ENCODE measurements at places on chromosomes 16 and 17.

GRCh38 chr16:74480150-74481029 is 59.1 kb upstream of the CLEC18B start:
- no peak for DNase-seq

GRCh38 chr17:57874434-57875289 is 24.8 kb upstream of the MRPS23 start:
- DNase-seq, result peak; percentile 81

GRCh38 chr16:28182183-28182582 is 29.6 kb downstream of the XPO6 start:
- DNase-seq, result no peak

DNA sequence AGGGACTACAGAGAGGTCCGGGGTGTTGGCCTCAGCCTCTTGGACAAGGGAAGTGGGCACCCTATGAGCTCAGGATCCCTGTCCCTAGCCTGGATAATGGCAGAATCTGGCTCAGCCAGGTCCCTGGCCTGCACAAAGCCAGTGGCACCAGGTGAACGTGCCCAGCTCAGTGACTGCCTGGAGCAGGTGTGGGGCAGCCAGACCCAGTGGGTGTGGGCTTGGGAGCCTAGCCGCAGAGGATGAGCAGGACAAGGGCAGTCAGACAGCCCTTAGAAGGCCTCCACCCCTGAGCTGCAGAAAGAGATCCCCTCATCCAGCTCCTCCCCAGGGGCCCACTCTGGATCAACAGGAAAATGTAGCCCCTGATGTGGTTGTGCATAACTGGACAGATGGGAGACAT is 585.3 kb downstream of the KCNJ18 start:
- DNase-seq, result no peak

- peak; percentile 91 for DNase-seq
Measured at GRCh38 chr17:78818932-78819331, 21.7 kb downstream of the USP36 start.

DNA sequence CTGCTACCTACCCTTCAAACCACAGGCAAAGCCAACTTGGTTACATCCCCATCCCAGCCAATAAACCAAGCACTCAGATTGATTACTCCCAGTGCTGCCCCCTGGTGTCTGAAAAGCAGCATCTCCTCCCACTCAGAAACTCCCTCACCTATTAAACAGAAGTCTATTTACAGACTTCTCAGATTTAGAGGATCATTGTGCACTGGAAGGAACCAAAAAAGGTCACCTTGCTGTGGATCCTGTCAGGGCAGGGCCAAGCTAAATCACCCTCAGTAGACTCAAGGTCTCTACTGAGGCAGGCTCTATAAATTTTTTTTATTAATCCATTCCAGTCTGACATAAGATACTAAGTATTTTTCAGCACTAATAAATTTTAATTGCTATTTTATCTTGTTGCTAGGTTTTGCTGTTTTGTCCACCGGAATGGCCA is 17.6 kb downstream of the HIGD1B start:
- DNase-seq, result peak; percentile 84

- DNase-seq, result no peak
Measured at GRCh38 chr16:78821335-78821734, 721.9 kb downstream of the WWOX start.

- DNase-seq, result no peak
Measured at GRCh38 chr17:48054238-48055185, 6.4 kb downstream of the NFE2L1 start.

- no peak for DNase-seq
Measured at GRCh38 chr17:67558740-67559380, 158.9 kb upstream of the NOL11 start.

DNA sequence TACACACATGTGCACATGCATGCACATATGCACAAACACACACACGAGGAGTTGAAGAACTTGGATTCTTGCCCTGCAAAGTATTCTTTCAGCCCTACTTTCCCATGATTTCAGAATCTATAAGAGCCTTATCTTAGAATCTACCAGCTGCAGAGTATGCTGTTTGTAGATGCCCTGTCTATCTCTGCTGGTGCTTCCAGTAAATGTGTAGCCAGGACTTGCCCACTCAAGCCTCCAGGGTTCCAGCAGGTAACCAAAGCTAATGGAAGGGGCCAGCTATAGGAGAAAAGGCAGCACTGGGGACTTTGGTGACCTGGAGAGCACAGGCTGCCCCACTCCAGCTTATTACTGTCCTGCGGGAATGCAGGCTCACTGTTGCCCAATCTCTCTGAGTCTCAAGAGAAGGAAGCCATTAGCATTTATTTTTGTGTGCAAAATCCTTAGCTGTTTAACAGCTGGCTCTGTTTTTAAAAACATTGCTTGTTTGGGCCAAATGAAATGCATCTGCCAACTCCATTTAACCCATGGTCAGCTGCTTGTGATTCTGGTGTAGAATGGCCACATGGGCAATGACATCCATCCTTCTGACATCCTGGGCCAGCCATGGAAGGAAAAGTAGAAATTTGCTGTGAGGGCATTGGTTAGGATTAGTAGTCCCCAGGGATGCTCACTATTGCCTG is 28.6 kb upstream of the XYLT1 start:
- DNase-seq, result no peak

- DNase-seq, result no peak
Measured at GRCh38 chr16:70472786-70473433, 18.5 kb downstream of the FCSK start.

DNA sequence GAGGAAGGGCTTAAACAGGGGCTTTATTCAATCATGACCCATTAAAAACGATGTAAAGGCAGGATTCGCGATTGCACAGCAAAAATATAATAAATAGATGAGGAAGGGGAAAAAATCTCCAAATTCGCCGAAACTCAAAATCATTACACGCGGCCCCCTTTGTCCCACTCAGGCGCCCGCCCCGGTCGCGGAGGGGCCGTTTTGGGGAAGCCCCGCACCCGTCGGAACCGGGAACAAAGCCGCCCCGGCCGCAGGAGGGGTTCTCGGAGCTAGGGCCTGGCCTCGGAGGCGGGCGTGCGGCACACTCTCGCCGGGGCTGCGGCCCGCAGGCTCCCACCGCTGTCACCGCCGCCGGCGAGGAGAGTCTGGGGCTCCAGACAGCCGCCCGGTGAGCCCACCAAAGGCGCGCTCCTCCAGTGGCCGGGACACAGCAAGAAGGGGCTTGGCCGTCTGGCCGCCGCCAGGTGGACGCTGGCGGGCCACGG is 521 bp downstream of the C16orf87 start:
- DNase-seq, result no peak

DNA sequence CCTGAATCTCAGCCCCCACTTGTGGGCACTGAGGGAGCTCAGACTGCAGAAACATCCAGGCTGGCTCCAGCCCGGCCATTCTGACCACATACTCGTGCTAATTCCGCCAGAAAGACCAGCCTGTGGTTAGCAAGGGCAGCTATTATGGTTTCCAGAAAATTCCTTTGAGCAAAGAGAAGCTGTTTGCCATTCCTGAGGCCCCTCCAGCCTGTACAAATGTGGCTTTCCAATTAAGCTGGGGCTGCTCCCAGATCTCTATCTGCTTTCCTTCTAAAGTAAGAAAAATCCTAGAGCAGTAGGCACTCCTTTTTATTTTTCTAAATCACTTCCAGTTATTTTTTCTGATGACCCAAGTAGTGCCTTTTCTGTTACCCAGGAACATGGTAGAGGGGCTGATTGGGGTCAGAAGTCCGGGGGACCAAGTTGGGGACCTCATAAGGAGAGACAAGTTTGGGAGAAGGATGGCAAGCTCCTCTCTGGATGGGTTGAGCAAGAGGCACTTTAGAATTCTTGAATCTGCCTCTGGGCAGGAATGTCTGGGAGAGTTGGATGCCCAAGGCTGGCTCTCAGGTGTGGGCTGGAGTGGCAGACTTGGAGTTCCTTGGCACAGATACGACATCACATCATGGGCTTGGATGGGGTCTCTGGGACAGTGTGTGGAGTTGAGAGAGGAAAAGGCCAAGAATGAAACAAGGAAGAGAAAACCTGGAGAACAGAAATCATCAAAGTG is 83.3 kb upstream of the TNRC6C start:
- DNase-seq, result no peak

GRCh38 chr17:78020717-78021108 is 62.2 kb downstream of the TNRC6C start:
- no peak for DNase-seq

GRCh38 chr17:44004761-44005526 is 522 bp downstream of the NAGS start:
- DNase-seq, result no peak

DNA sequence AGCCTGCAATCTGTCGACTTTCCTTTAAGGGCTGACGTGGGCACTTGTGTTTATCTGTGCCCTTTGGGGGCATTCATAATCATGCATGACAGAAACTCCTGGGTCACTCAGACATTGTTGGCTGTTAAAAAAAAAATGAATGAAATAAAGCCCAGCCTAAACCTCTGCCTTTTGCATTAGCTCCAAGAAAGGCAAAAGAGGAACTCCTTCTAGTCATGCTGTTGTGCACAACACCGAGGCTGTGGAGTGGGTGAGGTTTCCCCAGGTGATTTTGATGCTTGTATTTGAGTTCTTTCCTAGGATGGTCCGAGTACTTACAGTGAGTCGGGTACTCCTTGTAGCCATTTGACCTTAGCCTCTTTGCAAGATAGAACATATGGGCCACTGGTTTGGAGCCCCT is 49.6 kb upstream of the IRX6 start:
- DNase-seq, result no peak

- DNase-seq, result no peak
Measured at GRCh38 chr16:62036802-62037135, 531 bp upstream of the CDH8 start.

GRCh38 chr16:2585651-2586081 is 47.8 kb downstream of the PDPK1 start:
- no peak for DNase-seq

DNA sequence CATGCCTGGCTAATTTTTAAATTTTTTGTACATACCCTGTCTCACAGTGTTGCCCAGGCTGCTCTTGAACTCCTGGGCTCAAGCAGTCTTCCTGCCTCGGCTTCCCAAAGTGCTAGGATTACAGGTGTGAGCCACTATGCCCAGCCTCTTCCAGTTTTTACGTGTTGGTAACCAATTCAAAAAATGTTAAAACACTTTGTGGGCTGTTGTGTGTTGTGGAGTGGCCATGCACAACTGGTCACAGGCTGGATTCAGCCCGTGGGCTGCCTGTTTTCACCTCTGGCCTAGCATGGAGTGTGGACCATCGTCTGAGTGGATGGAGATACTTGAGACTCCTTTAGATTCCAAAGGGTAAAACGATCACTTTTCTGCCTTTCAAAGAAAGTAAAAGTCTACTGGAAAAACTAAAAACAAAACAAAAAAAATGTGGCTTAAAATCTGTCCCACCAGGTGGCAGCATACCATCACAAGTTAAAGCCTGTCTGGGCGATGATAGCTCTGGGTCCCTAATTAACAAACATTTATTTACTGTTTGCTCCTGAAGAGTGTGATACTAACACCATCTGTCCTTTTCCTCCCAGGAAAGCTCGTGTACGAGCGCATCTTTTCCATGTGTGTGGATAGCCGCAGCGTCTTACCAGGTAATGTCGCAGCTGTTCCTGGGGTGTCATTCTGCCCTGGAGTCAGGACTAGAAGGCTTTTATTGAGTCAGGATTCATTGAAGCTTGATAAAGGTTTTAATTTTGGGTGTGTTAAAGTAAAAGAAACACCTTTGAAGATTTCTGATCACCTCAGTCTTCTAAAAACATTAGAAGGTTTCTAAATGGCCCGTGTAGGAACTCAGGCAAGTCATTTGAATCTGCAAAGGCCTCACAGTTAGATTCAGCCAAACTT is 45.8 kb downstream of the VPS35L start:
- peak; percentile 57 for DNase-seq

DNA sequence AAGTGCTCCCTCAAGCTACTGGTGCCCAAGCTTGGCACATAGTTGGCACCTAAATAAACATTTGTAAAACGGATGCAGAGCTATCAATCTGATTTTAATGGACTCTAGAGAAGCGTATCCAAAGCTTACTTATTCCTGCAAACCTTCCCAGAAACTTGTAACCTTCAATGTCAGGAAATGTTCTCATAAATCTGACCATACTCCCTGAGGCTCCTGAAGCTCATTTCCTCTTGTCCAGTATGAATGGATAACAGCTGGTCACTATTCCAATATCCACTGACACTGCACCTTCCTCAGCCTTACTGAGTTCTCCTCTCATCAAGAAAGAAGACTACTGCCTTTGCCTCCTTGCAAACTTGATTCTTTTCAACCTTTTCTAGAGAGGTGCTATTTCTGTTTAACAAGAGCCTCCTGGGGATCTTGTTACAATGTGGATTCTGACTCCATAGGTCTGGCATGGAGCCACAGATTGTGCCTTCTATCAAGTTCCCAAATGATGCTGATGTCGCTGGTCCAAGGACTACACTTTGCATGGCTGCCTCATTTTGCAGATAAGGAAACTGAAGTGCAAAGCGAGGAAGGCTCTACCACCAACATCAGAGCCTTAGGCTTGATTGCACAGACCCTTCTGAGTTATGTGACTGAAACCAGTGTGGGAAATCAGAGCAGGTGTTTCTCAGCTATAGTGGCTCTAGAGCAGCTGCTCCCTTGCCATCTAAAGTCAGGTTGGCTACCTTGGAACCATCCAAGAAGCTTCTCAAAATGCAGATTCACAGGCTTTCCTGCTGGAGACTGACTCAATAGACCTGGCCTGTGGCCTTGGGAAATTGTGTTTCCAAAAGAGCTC is 377.8 kb downstream of the SOX9 start:
- no peak for DNase-seq

DNA sequence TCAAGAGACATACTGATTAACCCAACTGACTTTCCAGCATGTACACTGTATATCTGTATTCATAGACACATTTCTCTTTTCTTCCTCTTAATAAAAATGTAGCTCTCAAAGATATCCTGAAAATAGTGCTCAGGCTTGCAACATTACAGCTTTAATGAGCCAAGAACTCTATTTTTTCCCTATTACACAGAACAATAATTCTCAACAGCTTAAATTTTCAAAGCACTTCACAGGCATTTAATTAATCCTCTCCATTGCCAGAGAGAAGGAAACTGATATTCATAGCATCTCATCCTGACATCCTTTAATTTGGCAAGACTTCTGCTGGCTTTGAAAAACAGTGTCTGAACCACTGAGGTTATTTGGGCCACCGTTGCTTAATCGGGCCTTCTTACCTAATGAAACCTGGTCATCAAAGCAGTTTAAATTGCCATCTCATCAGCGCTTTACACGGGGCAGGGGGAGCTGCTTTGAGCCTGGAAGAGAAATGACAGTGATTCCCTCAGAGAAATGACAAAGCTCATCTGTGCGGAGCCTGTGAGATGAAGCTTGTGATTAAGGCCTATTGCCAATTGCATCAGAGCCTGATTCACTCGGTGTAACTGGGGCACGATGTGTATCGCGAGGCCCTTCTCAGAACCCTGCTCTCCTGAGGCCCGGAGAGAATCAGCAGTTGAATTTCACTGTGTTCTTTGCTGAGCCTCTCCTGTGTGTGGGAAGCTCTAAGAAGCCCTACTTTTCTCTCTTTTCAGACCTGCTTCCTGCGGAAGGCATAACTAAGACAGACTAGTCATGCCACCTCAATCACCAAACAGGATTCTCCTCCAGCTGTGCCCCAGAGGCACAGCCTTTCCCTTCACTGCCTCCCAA is 8.5 kb upstream of the SIAH1 start:
- peak; percentile 28 for DNase-seq

All from KBM-7 (cell line).